C1 segment of cervical spinal cord (tissue), 14 donors: ENCODE measurements at places on chromosomes 1 and 21.

GRCh38 chr1:212237651-212238050, 47.6 kb upstream of the PPP2R5A start:
- DNase-seq, result no peak

- DNase-seq, result no peak
Measured at GRCh38 chr21:36126621-36127110, 8.2 kb upstream of the CBR3 start.

- DNase-seq, result no peak
Measured at GRCh38 chr1:176799327-176799726, 336.4 kb downstream of the PAPPA2 start.

GRCh38 chr1:234169161-234169849, 204.0 kb upstream of the COA6 start:
- no peak for DNase-seq

GRCh38 chr1:50422675-50422945, 633 bp downstream of the DMRTA2 start:
- DNase-seq, result no peak

GRCh38 chr1:229171934-229172333, 99.0 kb upstream of the RAB4A start:
- DNase-seq, result no peak

DNA sequence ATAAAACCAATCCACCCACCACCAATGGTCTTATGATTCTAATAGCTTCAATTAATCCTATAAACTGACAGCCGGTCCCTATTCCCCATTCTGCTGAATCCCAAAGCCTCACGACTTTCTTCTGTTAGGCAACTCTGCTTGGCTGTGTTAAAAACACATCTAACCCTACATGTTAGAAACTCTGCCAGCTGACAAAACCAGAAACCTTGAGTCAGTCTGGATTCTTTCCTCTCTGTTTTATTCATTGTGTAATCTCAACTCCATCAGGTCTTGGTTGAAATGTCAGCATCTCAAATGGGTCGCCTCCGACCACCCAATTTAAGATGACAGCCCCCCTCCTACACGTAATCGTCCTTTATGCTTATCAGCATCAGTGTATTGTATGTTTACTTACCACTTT, 312.1 kb downstream of the DISC1 start:
- DNase-seq, result no peak

DNA sequence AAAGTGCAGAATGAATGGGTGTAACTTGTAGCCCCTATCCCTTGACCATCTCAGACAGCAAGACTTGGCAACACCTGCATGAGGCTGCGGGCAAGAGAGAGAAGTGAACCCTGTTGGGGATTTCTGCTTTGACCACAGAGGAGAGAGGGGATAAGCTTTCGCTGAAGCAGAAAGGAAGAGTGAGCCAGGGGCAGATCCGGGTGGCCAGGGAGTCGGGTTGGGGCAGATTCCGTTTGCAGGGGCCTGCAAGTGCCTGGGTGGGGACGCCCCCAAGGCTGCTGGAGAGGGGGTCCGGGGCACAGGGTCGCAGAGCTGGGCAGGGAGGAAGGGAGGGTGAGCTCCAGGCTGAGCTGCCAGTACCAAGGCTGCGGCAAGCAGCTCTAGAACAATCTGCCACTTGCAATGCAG, 25.3 kb upstream of the PIK3CD start:
- DNase-seq, result no peak

DNA sequence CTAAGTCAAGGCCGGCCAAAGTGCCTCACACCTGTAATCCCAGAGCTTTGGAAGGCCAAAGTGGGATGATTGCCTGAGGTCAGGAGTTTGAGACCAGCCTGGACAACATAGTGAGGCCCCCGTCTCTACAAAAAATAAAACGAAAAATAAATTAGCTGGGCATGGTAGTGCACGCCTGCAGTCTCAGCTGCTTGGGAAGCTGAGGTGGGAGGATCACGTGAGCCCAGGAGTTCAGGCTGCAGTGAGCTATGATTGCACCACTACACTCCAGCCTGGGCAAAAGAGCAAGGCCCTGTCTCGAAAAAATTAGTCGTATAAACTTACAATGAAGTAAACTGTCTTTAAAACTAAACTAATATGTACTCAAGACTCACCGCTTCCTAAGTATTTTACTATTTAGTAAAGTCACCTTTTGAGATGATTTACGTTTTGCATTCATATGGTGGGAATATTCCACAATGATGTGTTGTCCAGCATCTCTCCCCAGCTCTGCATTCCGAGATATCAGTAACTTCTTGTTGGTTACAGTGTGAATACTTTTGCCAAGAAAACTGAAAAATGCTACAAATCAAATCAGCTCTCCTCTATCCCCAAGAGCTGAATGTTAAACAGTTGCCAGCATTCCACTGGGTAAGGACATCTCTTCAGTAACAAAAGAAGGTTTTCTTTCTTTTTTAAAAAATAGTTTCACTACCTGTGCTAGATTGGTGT, 84.9 kb upstream of the C21orf91 start:
- no peak for DNase-seq

GRCh38 chr1:22223176-22223575, 80.3 kb upstream of the WNT4 start:
- DNase-seq, result no peak

DNA sequence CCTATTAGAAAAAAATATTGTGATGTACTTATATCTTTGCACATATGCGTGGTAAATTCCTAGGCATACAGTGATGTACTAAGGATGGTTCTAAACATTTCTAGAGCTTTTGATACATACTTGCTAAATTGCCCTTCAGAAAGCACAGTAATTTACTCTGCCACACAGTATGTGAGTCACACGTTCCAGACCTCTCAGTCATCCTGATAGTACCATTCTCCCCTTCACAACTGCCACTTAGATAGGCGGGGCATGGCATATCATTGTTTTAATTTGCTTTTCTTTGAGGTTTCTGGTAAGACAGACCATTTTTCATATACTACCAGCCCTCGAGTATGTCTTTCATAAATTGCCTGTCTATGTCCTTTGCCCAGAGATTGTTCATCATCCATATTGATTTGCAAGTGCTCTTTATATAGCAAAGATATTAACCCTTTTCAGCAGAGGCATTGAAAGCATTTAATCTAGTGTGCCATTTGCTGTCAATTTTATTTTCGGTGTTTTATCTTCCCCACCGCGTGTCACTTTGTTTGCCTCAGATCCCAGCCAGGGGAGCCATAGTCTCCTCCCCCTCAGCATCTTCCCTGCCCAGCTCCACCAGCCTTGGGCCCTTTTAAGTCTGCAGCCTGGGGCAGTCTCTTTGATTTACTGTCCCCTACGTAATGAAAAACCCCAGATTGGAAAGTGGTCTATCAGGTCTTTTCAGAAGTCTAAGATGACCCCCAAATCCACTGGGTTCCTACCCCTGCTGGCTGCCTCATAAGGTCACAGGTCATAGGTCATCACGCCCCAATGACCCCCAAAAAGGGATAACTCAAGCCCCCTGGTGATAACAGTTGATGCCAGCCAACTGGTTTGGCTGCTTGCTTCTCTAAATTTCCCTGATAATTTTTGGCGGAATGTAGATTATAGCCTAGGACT, 11.8 kb upstream of the PAX7 start:
- no peak for DNase-seq

DNA sequence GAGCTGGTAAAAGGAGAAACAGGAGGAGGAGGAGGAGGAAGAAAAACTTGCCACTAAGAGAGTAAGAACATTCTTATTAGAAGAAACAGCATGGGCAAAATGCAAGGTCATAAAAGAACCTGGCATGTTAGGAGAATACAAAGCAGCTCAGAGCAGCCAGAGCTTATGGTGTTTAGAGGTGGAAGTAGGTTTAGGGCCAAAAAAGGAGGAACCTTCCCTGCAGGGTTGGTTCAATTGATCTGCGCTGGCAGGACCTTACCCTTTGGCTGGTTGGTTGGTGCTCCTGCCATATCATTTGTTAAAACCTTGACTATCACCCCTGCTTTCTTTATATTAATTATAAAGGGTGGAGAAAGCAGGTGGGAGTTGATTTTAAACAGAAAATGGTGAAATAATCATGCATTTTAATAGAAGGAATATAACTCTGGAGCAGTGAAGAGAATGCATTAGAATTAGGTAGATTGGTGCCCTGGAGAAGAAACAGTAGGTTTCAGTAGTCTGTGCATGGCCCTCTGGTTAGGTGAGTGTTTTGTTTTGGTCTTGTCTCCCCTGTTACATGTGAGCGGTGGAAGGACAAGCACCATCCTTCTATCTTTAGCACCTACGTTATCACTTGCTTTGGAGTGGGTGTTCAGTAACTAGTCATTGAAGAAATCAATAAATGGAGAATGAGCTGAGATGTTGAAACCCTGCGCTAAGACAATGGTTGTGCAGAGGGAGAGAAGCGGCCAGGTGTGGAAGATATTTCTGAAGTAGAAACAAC, 110.4 kb upstream of the NGF start:
- DNase-seq, result no peak

DNA sequence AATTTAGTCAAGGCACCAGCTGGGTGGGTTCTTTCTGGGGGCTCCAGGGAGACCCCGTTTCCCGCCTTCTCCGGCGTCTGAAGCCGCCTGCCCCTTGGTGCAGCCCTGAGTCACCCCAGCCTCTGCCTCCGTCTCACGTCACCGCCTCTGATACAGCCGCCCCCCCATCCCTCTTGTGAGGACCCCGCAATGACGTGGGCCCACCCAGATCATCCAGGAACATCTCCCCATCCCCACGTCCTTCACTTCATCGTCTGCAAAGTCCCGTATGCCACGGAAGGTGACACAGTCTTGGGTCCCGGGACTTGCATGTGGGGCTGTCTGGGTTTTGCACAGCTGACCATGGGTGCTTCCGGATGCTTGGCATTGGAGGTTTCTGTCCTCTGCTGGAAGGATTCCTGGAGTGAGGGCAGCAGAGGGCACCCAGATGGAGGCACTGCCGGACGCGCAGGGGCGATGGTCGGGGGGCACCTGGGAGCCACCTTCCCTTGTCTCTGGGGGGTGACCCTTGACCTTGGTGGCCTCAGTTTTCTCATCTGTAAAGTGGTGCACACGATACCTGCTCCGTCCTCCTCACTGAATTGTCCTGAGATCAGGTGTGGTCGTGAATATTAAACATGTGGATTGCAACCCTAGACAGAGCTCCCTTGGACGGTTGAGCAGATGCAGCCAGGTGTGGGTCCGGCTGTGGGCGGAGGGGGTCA, 58.8 kb downstream of the PRKCZ start:
- DNase-seq, result no peak

- DNase-seq, result no peak
Measured at GRCh38 chr1:239814306-239814881, 277.3 kb upstream of the FMN2 start.

DNA sequence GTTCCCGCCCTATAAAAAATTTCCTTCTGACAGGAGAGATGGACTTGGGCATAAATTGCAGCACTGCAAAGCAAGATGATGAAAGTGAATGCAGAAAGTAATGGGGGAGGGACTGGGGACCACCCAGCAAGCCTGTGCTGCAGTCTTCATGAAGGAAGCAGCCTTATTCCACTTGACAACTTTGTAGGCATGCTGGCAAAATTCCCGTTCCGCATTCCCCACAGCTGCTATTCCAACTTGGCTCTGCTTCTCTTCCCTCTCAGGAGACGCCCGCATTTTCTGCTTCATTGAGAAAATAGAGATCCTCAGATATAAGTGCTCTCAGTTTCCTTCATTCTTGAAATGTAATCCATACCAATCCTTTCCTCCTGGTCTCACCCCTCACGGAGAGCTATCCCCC, 2.4 kb downstream of the HMGB4 start:
- no peak for DNase-seq

- DNase-seq, result no peak
Measured at GRCh38 chr1:96384611-96385010, 337.0 kb upstream of the PTBP2 start.
